NCI-H2171 treated with DMSO at 0.1 percent for 48 hours (cell line): ENCODE measurements at places on chromosomes 16 and 17.

DNA sequence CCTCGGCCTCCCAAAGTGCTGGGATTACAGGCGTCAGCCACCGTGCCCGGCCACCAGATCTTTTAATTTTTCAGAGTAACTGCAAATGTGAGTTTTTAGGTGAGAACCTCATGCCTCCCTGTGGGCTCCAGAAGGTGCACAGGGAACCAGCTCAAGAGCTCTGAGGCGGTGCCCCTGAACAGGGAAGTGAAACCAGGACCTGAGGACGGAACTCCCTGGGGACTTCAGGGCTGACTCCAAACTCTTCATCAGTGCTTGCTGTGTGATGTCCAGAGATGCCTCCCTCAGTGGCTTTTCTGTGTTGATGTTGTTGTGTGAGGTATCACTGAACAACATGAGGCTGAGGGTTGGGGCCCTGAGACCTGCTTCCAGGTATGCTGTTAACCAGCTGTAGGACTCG, 23.8 kb downstream of the SLC12A3 start:
- DNase-seq = no peak

- DNase-seq = no peak
Observed at GRCh38 chr16:11329071-11329491, 16.2 kb upstream of the RMI2 start.

DNA sequence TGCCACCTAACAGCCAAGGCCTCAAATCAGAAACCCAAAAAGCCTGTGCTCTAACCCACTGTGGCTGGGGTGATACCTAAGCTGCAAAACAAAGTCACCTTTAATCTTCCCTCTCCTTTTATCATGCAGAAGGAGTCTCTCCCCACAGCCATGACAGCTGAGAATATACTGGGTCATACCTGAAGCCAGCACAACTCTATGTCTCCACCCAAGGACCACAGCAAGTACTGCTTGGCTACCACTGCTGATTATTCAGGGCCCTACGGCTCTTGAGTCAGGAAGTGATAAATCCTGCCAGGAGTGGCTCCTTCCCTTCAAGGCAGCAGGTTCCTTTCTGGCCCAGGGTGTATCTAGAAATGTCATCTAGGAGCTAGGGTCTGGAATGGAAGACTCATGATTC, 151.5 kb upstream of the TOM1L1 start:
- DNase-seq = peak; percentile 5

GRCh38 chr16:81318711-81319110, 3.9 kb downstream of the GAN start:
- DNase-seq = no peak

DNA sequence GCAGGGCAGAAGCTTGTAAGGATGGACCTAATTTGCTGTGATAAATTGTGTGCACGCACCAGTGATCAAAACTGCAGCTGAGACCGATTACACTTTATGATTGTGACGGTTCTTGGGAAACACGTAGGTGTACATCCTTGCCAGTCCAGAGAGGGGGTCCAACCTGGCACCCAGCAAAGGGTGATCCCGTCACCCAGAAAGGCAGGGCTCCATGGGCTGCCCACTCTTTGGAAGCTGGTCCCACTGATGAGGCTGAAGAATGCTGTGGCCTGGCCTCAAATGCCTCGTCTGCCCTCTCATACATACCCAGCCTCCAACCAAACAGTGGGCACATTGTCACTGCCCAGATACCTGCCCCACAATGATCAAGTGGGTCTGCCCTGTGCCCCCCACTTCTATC, 132.0 kb downstream of the C16orf78 start:
- DNase-seq = no peak

GRCh38 chr17:28193241-28193640, 125.8 kb upstream of the TMEM97 start:
- DNase-seq = no peak

GRCh38 chr16:56351481-56351880, 73.9 kb downstream of the AMFR start:
- DNase-seq = no peak

DNA sequence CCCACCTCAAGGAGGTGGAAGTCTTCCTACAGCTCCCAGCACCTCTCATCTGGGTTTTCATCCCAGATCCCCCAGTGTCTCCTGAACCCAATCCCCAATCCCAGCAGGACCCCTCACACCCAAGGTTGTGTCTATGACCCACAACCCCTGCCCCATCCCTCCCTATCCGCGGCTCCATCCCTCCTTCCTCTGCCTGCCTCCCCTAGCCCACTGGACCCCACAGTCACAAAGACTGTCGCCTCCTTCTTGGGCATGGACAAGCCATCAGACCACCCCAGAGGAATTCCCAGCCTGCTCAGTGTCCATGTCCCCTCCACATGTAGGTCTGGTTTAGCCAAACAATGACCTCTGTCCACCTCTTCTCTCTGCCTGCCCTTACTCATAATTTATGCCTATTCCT, 12.3 kb downstream of the CES1 start:
- no peak for DNase-seq

DNA sequence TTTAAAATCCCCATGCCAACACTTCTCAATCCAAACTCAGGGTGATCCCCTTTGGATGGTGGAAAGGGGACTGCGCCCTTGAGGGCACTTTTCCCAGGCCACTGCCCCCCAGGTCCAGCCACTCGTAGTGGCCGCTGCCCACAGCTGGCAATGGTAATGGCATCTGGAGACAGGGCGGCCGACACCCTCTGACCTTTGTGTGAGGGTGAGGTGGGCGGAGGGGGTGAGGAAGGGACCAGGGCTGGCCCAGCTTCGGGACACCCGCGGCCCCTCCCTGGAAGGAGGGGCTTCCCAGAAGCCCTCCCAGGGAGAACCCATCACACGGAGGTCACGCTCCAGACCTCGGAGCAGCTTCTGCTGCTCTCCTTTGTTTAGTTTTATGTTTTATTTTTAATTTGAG, 289.7 kb downstream of the FOXL1 start:
- no peak for DNase-seq

DNA sequence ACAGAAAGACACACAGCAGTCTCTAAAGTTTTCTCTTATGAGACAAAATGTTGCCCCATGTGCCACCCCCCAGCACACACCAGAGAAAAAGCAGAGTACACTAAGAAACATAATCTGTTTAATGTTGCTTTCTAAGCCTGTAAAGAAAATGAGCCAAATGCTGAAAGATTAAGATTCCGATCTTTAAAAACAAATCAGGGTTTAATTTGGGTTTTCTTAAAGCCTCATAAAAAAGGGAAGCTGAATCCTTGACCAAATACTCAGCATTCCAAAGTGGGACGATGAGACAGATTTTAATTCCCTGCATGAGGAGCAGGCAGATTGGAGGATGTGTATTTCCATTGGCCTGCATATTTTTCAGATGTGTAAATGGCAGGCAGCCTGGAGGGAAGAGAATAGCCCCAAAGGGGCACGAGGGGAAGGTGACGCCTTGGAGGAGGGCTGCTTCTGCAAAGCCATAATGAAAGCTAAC, 118.4 kb downstream of the COPRS start:
- DNase-seq = peak; percentile 4

DNA sequence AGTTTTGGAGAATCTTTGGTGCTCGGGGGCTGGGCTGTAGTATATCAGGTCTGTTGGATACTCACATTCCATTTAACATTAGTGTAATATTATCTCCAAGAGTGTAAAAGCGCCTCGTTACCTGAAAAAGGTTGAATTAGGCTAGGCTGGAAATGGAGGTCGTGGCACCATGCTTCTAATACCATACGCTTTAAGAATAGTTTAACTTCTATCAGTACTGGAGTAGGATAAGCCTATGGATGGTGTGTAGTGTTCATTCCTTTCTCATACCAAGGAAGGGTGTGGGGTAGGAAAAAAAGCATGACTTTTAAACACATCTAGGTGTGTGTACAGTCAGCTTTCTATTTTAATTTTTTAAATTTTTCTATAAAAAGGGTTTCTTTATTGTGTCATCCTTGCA, 2.0 kb downstream of the SRCAP start:
- no peak for DNase-seq

DNA sequence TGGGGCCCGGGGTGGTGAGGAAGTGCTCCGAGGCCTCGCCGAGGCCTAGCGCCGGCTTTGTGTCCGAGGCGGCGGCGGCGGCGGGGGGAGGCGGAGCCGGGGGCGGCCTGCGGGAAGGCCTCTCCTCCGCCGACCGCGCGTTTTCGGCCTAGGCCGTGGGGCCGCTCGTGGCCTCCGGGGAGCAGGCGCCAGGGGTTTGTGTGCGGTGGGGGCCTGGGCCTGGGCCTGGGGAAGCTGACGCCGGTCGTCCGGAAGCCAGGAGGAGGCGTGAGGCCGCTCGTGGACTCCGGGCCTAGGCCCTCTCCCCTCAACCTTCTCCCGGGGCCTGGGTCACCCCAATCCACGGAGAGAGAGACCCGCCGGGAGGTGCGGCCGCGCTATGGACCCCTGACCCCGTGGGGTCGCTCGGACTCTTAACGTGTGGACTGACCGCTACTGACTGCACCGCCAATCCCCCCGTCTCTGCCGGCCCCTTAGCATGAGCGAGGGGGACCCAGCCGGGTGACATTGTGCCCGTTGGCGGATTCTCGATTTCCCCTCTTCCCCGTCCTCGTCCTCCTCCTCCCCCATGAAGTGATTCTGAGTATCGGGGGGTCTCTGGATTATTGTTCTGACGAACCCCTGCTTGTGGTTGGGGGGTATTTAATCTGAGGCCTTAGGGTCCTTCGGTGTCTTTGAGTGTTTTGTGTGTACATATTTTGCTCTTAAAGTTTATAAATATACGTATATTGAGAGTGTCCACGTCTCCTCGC, 660 bp downstream of the RBBP6 start:
- DNase-seq = peak; percentile 29

- DNase-seq = no peak
Observed at GRCh38 chr17:81939881-81940385, 2.8 kb upstream of the PYCR1 start.

- DNase-seq = peak; percentile 54
Observed at GRCh38 chr16:58661199-58661830, 23.3 kb downstream of the SLC38A7 start.

DNA sequence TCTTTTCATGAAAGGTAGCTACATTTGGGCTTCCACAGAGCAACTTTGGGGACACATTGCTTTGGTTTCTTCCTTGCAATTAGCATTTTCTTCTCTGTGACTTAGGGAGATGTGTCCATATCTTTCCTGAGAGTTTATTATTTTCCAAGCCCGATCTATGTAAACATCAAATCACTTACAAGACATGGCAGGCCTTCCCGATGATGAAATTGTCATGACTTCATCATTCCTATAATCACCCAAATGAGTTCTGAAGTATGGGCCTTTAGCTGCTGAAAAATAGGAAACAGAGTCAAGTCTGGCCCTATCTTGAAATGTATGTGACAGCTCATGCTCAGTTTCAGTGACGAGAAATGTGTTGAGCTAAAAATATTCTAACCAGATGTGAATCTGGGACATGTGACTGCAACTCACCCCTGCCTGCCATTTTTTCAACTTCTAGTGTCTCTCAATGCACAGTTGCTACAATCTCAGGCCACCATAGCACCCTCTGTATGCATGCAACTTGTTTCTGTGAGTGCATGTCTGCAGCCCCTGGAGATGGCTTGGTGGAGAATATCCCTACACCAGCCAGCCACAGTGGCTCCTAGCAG, 199.6 kb upstream of the MAF start:
- no peak for DNase-seq

DNA sequence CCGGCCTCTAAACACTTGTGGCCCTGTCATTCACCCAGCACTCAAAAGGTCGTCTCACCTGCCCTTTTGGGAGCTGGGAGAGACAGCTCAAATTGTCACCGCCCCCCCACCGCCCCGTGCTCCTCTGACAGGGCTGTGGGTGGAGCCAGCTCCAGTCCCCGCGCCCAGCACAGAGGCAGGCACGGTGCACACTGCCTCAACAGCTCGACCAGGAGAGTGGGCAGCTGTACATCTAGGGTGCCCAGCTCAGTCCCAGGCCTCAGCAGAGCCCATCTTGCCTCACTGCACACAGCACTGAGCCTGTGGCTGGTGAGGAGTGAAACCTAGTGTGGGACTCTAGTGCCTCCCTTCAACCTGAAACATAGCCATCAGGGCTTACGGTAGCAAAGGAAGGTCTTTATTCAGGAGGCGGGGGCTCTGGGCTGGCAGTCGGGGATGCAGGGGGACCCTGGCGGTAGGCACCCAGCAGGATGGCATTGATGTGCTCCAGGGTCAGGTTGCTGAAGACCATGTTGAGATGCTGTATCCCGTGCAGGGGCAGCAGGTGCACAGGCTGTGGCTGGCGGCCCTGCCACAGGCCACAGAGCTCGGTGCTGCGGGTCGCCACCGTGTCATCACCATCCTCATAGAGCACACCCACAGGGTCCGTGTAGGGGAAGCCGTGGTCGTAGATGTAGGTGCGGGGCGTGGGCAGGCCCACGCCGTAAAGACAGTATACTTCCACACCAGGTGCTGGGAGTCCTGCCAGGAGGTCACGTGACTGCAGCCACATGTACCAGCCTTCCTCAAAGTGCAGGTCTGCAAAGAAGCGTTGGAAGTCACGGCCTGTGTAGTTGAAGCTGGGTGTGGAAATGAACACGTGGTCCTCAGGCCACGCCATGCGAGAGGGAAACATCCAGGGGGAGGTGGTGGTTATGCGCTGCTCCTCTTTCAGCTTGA, 3.1 kb upstream of the PSMB10 start:
- DNase-seq = no peak

GRCh38 chr17:76271669-76272540, 6.8 kb downstream of the UBALD2 start:
- DNase-seq = peak; percentile 31
